Activated CD4-positive, alpha-beta T cell treated with anti-CD3 and anti-CD28 coated beads for 36 hours (primary cell): ENCODE measurements at places on chromosomes 1 and 21.

DNA sequence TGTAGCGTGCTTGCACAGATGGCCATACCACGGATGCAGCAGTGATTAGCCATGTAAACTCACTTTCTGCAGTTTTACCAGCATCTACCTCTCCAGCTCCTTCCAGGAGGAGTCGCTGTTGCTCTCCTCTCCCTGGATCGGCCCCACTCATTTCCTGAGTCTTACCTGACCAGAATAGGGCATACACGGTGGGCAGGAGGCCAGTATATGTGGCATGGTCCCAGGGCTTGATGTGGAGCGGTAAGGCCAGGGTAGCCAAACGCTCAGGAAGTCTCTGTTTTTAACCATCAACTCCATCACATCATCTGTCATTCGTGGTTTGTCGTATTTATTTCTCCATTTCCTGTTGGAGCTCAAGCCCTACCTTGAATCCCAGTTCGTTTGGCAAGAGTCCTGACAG is 163.4 kb upstream of the USP24 start:
- peak; percentile 66 for DNase-seq

DNA sequence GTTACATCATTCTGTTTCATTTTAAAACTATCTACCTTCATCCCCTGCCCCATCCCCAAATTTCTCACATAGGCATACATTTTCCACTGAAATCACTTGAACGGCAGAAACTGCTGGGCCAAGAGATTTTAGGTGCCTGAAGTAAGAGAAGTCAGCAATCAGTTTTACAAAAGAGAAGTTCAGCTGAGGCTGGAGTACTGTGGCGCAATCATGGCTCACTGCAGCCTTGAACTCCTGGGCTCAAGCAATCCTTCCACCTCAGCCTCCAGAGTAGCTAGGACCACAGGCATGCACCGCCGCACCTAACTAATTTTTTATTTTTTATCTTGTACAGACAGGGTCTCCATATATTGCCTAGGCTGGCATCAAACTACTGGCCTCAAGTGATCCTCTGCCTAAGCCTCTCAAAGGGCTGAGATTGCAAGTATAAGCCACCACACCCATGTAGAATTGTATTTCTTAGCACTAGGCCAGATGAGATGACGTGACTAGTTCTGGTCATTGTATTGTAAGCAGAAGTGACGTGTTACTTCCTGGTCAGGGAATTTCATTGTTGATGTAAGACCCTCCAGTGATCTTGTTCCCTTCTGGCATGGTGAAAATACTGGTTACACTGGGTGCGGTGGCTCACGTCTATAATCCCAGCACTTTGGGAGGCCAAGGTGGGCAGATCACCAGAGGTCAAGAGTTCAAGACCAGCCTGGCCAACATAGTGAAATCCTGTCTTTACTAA is 7.1 kb downstream of the BECN2 start:
- DNase-seq, result no peak

- DNase-seq, result no peak
Measured at GRCh38 chr21:35861661-35862060, 198.7 kb downstream of the SETD4 start.

- DNase-seq, result no peak
Measured at GRCh38 chr1:12626888-12627287, 8.9 kb upstream of the DHRS3 start.

GRCh38 chr1:224493269-224493668 is 58.7 kb upstream of the WDR26 start:
- DNase-seq, result no peak

- DNase-seq, result no peak
Measured at GRCh38 chr21:25176637-25177412, 430.5 kb downstream of the MRPL39 start.

DNA sequence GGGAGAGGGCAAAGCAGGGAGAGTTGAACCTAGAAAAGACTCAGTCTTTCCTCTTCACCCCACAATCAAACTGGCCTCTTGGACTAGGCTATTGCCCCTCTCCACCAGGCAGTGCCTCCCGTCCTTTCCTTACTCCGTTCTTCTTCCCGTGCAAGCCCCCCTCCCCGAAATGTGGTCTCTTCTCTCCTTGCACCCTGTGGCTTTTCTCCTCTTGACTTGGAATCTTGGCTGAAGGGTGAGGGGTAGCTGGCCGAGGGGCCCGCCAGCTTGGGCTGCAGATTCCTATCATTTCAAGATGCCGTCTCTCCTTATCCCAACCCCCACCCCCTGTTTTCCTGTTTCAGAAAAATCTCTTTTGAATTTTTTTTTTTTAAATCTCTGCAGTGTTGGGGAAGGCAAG is 1.6 kb downstream of the WNT2B start:
- DNase-seq, result no peak

DNA sequence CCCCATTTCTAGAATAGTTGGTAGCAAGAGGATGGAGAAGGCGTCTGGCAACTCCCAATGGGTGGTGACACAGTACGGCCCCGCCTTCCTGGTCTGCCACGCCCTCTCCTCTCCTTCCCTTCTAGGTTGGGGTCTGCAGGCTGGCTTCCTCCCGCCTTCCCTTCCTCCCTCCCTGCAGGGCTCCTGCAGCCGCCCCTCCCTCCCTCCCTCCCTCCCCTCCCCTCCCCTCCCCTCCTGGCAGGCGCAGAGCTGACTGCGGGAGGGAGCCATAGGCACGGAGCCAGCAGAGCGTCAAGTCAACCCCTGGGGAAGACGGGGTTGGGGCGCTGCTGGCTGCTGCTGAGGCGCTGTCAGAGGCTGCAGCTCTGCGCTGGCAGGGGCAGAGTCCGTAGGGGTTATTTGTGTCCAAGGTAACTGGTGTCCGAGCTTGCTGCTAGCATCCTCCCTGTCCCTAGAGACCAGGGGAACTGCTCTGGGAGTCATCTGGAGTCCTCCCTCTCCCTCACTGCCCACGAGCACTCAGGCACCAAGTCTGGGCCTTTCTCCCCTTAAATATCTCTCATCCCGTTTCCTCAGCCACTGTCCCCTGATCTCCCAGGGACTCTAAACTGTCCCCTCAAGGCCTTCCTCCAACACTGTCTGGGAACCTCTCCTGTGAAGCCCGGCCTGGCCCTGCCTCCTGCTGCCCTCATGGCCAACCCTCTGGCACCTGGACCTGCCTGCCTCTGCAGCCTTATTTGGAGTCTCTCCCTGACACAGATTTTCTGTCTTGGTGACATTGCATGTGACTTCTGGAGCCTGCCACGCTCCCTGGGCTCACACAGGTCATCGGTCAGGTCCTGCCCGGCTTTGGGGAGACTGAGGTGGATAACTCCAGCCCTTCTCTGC is 57.4 kb upstream of the ACOT11 start:
- DNase-seq, result peak; percentile 26

- no peak for DNase-seq
Measured at GRCh38 chr21:35128536-35128935, 79.4 kb upstream of the RUNX1 start.

- no peak for DNase-seq
Measured at GRCh38 chr21:34857874-34858273, 189.1 kb downstream of the CLIC6 start.

- DNase-seq, result no peak
Measured at GRCh38 chr21:45256021-45256911, 31.4 kb downstream of the POFUT2 start.

GRCh38 chr21:25790122-25790877 is 55.5 kb downstream of the GABPA start:
- peak; percentile 19 for DNase-seq
